ENCODE measurements at places on chromosomes 7 and 10.

DNA sequence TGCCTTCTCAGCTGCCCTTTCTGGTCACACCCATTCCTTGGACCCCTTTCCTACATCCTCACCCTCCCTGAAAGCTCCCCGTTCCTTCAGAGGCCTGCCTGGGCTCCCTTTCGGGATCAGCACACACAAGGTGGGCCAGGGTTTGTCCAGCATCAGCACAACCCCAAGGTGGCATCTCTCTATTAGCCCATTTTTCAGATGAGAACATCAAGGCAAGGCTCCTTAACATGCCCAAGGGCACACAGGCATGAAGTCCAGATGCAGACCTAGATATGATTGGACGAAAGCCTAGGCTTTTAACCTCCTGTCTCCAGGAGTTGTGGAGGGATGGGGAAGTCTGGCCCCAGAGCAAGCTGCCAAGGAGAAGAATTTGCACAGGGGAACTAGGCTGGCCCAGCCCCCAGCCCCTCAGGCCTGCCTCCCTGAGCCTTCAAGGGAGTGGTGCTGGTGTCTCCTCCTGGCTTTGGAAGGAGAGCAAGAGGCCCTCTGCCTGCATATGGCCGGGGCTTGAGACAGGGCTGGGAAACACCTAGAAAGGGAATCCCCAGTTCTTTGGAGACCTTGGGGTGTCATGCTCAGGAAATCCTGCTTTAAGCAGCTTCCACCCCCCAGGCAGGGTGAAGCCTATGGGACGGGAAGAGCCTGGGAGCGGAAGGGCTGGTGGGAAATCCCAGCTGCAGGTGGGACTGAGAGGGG, 9.0 kb upstream of the VSIR start:
- no peak for DNase-seq

- no peak for DNase-seq
These were observed 66.4 kb upstream of the ATRNL1 start for GRCh38 chr10:115026746-115027140.

DNA sequence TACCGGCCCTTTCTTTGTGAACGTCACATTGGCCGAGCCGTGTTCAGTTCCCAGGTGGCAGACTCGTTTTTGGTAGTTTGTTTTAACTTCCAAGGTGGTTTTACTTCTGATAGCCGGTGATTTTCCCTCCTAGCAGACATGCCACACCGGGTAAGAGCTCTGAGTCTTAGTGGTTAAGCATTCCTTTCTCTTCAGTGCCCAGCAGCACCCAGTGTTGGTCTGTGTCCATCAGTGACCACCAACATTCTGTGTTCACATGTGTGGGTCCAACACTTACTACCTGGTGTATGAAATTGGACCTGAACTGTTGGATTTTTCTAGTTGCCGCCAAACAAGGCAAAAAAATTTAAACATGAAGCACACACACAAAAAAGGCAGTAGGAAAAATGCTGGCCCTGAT, 9.9 kb upstream of the CSGALNACT2 start:
- DNase-seq, result no peak

DNA sequence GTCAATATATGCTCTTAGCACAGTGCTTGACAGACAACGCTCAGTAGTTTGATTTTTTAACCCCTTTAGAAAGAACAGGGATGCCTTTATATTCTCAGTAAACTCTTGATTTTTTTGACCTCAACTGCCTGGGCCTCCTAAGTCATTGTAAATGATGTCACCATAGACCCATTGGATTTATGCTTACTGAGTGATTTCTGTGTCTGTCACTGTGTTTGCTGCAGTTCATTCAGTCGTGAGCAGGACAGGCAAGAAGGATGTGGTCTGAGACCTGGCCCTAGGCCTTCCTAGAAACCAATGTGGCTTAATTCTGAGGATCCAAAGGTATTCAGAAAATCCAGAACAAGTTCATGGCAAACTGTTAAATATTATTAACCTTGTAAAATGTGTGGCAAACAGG, 868.1 kb downstream of the XPNPEP1 start:
- no peak for DNase-seq

DNA sequence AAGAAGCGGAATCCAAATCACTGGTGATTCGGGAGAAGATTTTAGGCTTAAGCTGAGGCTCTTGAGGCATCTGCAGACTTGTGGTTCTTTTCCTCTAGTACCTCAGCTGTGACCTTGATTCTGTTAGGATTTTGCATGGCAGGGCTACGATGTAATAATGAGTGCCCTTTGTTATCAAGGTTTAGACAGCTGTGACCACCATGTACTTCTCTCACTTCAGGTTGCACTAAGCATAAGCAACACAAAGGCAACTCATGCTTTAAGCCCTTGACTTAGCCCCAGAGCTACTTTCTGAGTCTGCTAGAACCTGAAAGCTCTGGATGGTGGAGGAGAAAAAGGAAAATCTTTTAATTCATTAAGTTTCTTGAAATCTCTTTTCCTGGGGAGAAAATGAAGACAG, 1052.3 kb upstream of the PHF14 start:
- DNase-seq, result no peak

GRCh38 chr10:69839696-69840345, 38.1 kb downstream of the COL13A1 start:
- DNase-seq, result no peak

GRCh38 chr10:21424459-21424861, 101.0 kb downstream of the SKIDA1 start:
- DNase-seq, result no peak

GRCh38 chr10:77554996-77555397, 82.6 kb downstream of the KCNMA1 start:
- DNase-seq, result peak; percentile 45

DNA sequence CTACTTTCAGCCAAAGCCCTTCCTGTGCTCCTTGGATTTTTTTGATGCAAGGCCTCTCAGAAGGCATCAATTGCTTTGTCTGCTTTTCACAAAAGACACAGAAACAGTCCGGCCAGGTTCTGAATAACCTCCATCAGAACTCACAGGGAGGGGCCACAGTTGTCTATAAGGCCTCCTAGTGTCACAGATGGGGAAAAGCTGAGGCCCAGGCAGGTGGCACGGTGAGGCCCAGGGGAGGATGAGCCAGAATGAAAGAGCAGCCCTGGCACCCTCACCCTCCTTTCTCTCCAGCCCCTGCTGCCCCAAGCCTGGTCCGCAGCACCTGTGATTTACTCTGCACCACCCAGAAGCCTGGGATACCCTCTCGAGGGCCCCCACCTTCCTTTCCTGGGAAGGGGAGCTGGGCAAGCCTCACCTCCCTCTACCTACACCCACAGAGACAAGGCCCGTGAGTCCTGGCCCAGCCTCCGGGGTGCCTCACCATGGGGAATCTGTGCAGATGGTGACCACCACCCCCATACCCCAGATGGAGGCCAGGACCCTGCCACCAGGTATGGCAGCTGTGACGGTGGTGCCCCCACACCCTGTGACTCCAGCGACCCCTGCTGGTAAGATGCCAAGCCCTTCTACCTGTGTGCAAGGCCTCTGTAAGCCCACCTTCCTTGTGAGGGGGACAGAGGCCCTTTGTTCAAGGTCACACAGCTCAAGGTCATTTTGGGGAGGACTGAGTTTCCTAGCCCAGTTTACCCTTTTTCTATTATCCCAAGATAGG, 26.2 kb upstream of the ZNF467 start:
- no peak for DNase-seq

DNA sequence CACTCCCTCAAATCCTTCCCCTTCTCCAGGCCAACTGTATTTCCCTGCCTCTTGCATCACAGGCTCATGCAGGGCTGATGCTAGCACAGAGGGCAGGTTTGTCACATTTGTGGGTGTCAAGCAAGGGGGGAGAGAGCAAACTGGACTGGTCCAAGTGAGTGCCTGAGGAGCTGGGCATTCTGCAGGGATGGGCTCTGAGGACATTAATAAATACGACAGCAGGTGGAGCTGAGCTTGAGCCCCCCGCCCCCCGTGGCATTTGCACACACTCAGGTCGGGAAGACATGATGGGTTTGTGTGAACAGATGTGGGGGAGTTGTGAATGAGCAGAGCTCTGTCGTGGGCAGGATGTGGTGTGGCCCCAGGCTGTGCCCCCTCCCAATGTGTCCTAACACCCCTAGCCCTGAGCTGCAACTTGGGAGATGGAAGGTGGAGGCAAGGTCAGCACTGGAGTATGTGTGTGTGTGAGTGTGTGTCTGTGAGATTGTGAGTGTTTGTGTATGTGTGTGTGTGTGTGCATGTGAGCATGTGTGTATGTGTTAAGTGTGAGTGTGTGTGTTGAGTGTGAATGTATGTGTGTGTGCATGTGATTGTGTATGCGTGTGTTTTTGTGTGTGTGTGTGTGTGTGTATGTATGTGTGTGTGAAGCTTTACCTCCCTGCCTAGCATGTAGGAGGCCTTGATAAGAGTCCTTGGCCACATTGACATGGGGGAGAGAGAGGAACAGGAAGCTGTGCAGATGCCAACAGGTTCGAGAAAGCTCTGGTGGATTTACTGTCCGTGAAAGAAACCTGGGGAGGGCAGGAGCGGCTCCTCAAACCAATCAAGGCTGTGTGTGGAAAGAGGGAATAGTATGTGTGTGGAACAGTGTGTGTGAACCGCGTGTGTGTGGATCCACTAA, 9.1 kb downstream of the RASSF4 start:
- DNase-seq, result peak; percentile 89

DNA sequence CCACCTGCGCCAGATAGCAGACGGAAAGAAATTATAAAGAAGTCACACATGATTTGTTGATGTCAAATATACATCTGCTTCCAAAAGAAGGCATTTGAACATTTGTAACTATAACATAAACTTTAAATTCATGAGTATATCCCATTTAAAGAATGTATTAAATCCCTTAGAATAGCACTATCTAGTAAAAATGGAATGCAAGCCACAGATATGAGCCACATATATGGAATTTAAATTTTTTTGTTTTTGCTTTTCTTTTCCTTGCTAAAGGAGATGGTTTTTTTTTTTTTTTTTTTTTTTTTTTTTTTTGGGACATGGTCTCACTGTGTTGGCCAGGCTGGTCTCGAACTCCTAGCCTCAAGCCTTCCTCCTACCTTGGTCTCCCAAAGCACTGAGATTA, 730.8 kb downstream of the PHTF2 start:
- DNase-seq, result no peak

DNA sequence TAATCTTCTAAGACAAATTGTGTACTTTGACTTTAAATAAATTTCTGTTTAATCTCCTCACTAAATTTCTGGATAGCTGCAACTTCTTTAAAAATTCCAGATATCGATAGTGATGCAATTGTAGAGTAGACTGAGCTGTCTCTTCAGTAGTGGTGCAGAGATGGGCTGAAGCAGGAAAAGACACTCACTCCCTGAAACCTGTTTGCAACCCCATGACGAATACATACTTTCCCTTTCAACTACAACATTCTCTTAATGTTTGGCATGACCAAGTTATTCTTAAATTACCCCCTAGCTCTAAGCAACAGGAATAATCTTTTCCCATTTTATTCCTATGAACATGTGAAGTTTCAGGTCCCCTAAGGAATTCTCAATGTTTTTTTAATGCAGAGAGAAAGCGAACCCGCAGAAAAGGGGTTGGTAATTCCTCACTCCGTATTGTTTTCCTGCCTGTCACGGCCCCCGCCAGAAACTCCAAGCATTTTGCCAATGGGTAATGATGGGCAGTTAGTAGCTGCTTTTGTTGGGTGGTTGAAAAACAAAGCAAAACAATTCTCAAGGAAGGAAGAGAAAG, 1.3 kb downstream of the THSD7A start:
- DNase-seq, result no peak

DNA sequence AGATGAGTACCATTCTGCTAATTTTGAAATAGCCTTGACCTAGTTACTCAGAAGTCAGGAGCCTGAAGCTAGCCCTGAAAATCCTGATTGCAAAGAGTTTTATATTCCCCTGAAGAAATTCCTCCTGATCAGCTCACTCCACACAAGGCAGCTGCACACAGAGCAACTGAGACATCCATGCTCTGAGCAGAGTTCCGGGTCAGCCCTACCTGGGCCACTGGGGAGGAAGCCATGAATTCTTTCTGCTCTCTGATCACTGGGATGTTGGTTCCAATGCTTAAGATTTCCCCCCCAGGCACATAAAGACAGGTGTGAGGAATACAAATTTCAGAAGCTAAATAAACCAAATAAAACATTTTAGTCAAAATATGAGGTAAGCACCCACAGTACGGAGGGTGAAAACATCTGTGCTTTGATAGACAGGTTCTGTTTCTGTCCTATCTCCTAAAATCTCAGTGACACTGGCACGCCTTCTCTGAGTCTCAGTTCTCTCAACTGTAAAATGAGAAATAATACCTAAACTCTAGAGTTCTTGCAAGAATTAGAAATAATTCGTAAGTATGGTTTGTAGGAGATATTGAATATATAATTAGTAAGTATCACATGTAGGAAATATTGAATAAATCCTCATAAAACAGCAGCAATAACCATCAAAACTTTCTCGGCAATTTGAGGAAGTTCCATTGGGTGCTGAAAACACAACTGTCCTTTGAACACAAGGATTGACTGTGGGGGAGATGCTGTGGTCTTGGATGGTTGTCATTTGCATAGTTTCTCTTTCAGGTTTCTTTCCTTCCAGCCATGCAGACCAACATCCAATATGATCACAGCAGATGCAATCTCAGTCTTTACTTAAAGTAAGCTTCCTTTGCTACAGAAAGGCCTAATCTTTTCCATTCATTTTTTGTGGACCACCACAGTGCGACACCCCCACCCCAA, 133.0 kb upstream of the TNS3 start:
- no peak for DNase-seq

DNA sequence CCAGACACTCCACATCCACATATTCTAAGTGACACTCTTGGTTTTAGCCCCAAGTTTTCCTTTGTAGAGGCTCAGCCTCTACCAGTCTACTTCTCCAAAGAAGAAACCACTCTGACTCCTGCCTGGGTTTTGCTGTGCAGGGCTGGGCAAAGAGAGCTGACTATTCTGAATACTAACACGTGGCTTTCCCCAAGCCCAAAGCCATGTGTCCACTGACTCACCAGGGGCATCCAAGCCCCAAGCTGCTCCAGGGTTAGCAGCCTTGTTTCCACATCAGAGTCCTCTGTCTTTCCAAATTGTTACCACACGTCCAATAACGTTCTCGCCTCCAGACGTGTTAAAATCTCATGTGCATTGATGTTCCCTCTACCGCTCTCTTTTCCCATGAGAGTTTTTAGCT, 8.7 kb downstream of the GALNTL5 start:
- no peak for DNase-seq

DNA sequence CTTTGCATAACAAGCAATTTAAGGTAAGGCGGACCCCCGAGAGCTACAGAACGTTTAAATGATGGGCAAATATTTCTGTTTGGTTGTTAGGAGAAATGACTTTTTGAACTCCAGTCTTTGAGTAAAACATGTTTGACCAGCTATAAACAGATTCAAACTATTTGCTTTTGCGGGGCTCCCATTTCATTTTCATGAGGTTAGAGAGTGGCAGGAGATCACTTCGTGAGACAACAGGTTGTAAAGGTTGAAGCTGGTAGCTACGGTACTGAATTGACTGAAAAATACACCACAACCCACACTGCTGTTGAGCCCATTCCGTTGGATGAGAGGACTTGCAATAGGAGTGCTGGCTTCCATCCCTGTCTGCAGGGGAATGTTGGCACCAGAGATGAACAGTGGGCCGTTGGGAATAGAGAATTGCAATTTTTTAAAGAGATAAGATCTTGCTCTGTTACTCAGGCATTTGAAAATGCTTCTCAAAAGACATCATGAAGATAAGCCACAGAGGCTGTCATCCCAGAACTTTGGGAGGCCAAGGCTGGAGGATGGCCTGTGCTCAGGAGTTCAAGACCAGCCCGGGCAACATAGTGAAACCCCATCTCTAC, 65.7 kb upstream of the CARD11 start:
- DNase-seq, result no peak
